ENCODE measurements at places on chromosomes 11 and 22.

- no peak for DNase-seq
These were observed 21.8 kb upstream of the SMIM35 start for GRCh38 chr11:118108513-118108912.

GRCh38 chr22:50434849-50435248 lies 40.0 kb downstream of the SBF1 start:
- no peak for DNase-seq

DNA sequence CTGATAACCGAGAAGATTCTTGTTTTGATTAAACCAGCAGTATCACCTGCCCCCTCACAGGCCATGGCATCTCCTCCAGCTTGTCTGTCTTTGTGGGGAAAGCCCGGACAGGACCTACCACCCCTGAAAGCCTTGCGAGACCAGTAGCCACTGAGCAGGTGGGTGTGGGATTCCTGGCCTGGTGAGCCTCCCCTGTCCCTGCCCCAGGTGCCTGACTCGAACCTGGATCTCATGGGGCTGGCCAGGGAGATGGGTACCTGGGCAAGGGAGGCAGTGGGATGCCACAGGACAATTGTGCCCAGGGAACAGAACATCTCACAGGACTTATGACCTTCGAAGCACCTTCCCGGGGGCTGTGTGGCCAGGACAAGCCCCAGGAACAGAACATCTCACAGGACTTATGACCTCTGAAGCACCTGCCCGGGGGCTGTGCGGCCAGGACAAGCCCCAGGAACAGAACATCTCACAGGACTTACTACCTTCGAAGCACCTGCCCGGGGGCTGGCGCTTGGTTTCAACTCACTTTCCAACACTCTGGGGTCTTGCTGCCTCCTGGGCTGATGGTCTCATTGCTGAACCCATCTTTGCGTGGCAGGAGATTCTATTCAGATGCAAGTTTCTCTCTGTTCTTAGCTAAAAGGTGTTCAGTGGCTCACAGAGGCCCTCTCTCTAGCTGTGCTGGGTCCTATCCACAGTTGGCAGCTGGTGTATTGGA lies 854.5 kb downstream of the BRD1 start:
- no peak for DNase-seq

DNA sequence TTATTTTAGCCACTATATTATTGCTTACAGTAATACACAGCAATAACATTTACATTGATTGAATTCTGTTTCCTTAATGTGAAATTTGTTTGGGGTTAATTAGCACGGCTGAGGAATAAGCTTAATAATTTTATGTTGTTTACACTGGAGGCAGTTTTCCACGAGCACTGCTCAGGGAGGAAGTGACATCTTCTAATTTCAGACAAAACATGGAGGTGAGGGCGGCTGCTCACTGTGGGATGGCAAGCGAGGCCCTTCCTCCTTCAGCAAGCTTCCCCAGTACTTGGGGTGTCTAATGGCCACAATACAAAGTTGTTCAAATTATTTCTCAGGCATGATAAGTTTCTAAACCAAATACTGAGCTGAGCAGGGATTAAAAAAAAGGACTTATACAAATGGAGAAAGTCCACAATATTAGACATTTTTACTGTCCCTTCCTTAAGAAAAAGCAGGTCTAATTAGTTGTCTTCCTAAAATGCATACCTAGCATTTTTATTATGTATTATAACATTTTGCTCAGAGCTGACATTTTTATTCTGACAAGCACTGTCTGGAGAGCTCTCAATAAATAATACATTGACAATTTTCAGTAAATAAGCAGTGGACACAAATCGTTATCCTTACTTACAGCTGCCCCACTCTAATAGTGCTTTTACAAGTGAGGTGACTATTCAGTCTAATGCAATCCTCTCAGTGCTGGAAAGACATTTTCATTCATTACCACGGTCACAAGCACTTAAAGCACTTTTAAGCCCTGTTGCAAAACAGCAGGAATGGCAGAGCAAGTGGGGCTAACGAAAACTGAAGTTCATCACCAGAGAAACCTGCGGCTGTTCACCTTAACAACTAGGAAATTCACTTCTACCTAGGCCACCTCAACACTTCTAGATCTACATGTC lies 56.2 kb downstream of the SOX6 start:
- no peak for DNase-seq

DNA sequence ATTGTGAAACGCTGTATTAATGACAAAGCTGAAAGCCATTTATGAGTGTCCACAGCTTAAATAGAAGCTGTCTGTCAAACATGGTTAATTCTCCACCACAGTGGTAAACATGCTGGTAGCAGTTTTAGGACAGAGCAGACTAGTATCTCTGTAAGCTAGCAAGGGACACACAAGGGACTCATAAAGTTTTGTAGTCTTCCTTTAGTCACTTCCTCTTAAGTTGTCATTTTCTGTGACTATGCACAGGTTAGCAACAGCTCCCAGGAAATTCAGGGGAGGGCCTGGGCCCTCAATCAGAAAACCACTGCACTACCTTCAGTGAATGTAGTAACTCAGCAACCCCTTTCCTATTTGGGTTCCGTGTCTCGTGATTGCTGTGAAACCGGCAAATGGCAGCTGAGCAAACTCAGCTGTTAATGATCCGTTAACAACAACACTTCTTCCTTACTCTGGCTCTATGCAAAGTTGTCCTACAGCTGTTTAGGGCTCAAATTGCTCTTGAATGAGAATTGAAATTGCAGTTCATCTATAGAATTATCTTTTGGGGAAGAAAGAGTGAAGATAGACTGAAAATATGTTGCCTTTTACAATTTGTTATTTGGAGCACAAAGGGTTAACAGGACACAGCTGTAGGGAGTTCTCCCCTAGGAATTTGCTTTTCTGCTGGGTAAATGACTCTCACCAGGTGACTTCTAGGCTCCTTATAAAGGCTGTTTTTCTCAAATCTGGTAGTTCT lies at the start of gene MMP26:
Gene MMP26 (plus strand): TSS at position 731 of the 736 bp plus-strand sequence.
- DNase-seq: no peak

Data from fibroblast of skin of scalp (primary cell).